Neural cell (in vitro differentiated cells): ENCODE measurements at places on chromosomes 6 and 20. TPM values are rescaled to one million over a fixed set of nuclear protein-coding genes. Genes with fewer than 3 reads are reported as not detected.

The C6orf120 gene
- 16.6 and 17.8 TPM in 2 replicates for polyA plus RNA-seq

The SOBP gene
- 16.4 and 21.6 TPM in 2 replicates for polyA plus RNA-seq

The TAGAP gene
- polyA plus RNA-seq = not detected in 2 replicates

The CYP21A2 gene
- 1.9 and 4.5 TPM in 2 replicates for polyA plus RNA-seq

The SASH1 gene
- 7.0 and 15.1 TPM in 2 replicates for polyA plus RNA-seq

The SLC13A3 gene
- 5.5 and 8.3 TPM in 2 replicates for polyA plus RNA-seq
